Colonic mucosa (tissue), 4 donors: ENCODE measurements at places on chromosomes 12 and 14. TPM values are rescaled to one million over a fixed set of nuclear protein-coding genes. Genes with fewer than 3 reads are reported as not detected.

DNA sequence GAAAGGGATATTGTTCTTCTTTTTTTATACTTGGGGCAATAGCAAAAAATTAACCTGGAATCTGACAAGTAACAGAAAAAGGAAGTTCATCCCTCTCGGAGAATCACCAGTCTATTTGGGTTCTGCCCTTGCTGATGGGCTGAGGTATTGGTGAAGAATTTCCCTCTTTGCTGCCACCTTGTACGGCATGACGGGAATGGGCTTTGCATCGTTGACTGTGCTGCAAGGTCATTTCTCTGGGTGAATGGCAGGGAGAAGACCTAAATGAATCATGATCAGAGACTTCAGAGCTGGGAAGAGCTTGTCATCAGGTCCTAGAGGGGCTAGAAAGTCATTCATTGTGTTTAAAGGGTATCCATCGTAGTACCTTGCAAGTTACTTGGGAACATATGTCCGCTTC lies 12.0 kb downstream of the C1S start:
- DNase-seq: no peak

GRCh38 chr12:120678572-120678971 lies 8.4 kb upstream of the MLEC start:
- no peak for DNase-seq

- DNase-seq: no peak
Measured at GRCh38 chr12:84247931-84248330, 664.7 kb downstream of the SLC6A15 start.

DNA sequence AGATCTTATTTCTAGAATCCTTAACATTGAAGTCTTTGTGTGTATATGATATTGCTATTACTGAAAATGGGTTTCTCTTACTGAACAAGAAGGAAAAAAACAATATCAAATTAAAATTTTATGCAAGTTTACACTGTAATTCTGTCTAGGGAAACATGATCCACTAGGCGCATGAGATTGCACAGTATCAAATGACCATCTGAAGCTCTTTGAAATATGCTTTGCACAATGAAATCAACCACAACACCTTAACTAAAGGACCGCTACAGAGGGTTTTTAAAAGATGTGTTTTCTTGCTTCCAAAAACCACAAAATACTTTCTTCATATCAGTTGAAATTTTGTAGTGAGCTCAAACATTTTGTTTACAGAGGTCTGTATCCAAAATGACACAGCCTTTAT lies 15.1 kb upstream of the KERA start:
- DNase-seq: no peak

- DNase-seq: no peak
Measured at GRCh38 chr12:103247531-103247930, 248.2 kb downstream of the C12orf42 start.

Gene DHRS2
- 0.56 TPM for total RNA-seq

Gene CCDC38
- not detected for total RNA-seq

Gene TMTC1
- total RNA-seq: 6.3 TPM
